ENCODE measurements at places on chromosomes 1 and 21. TPM values are rescaled to one million over a fixed set of nuclear protein-coding genes. Genes with fewer than 3 reads are reported as not detected.

The CFHR3 gene
- not detected for total RNA-seq

DNA sequence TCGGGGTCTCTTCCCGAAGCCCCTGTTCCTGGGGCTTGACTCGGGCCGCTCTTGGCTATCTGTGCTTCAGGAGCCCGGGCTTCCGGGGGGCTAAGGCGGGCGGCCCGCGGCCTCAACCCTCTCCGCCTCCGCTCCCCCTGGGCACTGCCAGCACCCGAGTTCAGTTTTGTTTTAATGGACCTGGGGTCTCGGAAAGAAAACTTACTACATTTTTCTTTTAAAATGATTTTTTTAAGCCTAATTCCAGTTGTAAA lies 158.7 kb downstream of the RUNX1 start:
- DNase-seq = no peak

The G0S2 gene
- total RNA-seq = 307 TPM

The VANGL2 gene
- 2.1 TPM for total RNA-seq

The KRTAP10-7 gene
- not detected for total RNA-seq

DNA sequence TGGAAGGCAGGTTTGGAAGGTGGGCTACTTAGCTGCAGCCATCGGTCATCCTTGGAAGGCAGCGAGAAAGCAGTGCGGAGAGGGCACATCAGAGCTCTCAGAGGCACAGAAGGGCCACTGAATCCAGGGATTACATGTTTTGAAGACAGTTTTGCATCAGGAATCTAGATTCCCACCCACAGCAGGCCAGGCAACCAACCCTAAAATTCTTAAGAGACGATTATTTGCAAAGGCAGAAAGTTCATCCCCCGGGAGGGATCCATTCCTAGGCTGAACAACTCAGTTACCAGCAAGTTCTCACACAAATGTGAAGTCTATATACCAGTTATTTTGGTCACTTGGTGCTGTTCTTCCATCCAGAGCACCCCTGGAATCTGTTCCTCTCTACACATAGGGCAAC lies 457.3 kb upstream of the VAMP3 start:
- DNase-seq = no peak

The OR2L3 gene
- not detected for total RNA-seq

GRCh38 chr1:66693856-66694255 lies 58.4 kb upstream of the DYNLT5 start:
- no peak for DNase-seq

DNA sequence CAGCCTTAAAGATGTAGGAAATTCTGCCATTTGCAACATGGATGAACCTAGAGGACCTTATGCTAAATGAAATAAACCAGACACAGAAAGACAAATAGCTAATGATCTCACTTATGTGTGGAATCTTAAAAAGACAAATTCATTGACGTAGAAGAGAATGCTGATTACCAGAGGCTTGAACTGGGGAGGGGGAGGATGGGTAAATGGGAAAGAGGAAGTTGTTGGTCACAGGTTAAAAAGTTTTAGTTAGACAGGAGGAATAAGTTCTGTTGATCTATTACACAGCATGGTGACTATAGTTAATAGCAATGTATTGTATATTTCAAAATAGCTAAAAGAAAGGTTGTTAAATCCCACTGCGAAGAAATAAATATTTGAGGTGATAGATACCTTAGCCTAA lies 62.8 kb downstream of the PKN2 start:
- no peak for DNase-seq

The RUNX1 gene
- 1.5 TPM for total RNA-seq

The ETV3 gene
- 14.6 TPM for total RNA-seq

GRCh38 chr1:170675865-170676264 lies 11.9 kb downstream of the PRRX1 start:
- no peak for DNase-seq

- DNase-seq = no peak
Observed at GRCh38 chr1:75237316-75237715, 103.1 kb downstream of the LHX8 start.

DNA sequence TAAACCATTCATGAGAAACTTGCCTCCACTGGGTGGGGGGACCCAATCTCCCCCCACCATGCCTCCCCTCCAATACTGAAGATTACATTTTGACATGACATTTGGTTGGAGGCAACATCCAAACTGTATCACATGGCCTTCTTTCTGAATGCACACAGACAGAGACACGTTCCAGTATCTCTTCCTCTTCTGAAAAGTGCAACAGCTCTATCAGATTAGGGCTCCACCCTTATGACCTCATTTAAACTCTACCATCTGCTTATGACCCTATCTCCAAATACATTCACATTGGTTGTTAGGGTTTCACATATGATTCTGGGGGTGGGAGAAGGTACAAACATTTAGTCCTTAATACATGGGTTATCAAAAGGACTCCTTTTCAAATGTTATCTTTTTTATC lies 481.8 kb upstream of the NFIA start:
- DNase-seq = no peak

GRCh38 chr21:35635261-35635660 lies 425.1 kb downstream of the SETD4 start:
- DNase-seq = no peak

GRCh38 chr1:59272507-59272906 lies 24.4 kb upstream of the FGGY start:
- DNase-seq = no peak

- DNase-seq = no peak
Observed at GRCh38 chr1:110200666-110201065, 9.4 kb upstream of the KCNC4 start.

DNA sequence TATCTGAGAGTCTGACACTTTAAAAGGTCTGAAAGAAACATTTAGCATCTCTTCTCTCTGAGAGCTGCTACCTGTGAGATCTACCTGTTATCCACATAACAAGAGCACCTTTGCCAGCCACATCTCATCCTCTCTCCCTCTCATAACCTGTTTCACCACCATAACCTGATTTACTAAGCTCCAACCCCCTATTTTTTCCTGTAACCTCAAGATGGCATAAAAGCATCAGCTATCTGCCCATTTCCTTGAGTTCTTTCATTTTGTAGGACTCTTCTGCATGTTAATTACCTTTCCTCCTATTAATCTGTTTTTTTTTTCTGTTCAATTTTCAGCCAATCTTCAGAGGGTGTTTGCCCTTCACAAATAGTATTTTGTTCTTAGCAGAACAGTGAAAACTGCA lies 136.5 kb upstream of the KCNK1 start:
- DNase-seq = no peak

GRCh38 chr1:218073062-218073461 lies 212.0 kb upstream of the RRP15 start:
- no peak for DNase-seq

- DNase-seq = no peak
Observed at GRCh38 chr1:25116832-25117231, 115.5 kb downstream of the SYF2 start.

The S100A16 gene
- 38.8 TPM for total RNA-seq

- no peak for DNase-seq
Observed at GRCh38 chr1:32775640-32776337, 41.4 kb downstream of the YARS1 start.

DNA sequence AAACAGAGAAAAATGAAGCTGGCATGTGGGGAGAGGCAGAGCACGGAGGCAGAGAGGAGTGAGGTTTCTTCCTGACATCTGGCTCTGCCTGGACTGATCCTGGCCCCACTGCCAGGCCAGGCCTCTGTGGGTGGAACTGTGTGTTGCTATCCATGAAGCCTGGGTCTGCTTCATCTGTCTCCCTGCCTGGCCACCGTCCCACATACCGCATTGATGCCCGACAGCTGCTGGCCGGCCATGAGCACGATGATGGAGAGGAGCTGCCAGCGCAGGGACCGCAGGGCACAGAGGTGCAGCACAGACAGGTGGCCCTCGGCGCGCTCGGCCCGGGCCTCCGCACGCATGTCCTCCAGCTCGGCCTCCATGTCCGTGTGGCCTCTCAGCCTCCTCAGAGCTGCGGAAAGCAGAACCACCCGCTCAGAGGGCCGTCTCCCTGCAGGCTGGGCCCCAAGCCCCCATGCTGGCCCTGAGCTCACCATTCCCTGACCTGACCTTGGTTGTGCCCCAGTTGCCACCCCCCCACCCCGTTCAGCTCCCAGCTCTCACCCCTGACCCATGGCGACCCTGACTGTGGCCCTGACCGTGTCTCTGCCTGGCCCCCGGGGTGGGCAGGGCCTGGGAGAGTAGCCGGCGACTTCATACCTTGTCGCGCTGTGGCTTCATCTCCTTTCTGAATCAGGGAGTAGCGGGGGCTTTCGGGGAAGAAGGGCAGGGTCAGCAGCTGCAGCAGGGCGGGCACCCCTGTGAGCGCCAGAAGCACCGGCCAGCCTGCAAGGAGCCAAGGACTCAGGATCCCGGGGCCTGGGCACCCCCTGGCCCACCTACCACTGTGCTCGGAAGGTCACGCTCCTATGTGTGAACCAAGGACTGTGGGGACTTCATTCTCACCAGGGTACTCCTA lies 11.5 kb downstream of the SLC2A7 start:
- DNase-seq = no peak

The KLHDC9 gene
- total RNA-seq = 9.1 TPM

The FCRL4 gene
- not detected for total RNA-seq

The L1TD1 gene
- total RNA-seq = 0.08 TPM

DNA sequence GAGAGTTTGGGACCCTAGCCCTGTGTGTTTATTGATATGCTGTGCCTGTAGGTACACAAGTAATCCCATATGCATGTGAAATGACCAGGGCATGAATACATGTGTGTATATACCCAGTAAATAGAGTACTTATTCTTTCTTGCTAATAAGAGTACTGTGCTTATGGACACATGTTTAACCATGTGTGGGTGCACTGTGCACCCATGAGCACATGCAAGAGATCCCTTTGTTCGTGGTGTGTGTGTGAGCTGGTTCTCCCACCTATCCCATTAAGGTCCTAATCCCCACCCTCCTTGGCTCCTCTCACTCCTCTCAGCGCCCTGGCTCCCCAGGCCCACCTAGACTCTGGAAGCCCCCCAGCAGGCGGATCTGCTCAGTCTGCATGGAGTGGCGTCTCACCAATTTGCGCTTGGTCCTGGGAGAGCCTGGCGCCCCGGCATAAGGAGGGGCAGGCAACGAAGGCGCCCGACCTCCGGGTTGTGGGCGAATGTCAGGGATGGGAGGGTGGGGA lies 2.2 kb upstream of the LIX1L start:
- no peak for DNase-seq

DNA sequence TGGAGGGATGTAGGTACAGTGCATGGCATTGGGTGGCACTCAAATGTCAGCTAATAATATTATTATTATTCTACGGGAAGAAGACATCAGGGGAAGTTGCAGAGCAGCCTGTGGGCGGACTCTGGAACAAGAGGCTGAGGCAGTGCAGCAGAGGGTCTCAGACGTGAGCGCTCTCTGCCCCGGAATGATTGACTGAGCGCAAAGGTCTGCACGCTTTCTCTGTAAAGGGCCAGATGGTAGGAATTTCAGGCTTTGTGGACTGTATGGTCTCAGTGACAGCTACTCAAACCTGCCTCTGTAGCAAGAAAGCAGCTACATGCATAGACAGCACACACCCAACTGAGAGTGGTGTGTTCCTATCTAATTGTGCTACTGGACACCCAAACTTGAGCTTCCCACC lies 29.6 kb upstream of the VPS13D start:
- no peak for DNase-seq

- DNase-seq = no peak
Observed at GRCh38 chr1:15454256-15454655, 2.3 kb upstream of the CELA2A start.

The KRTAP11-1 gene
- not detected for total RNA-seq

DNA sequence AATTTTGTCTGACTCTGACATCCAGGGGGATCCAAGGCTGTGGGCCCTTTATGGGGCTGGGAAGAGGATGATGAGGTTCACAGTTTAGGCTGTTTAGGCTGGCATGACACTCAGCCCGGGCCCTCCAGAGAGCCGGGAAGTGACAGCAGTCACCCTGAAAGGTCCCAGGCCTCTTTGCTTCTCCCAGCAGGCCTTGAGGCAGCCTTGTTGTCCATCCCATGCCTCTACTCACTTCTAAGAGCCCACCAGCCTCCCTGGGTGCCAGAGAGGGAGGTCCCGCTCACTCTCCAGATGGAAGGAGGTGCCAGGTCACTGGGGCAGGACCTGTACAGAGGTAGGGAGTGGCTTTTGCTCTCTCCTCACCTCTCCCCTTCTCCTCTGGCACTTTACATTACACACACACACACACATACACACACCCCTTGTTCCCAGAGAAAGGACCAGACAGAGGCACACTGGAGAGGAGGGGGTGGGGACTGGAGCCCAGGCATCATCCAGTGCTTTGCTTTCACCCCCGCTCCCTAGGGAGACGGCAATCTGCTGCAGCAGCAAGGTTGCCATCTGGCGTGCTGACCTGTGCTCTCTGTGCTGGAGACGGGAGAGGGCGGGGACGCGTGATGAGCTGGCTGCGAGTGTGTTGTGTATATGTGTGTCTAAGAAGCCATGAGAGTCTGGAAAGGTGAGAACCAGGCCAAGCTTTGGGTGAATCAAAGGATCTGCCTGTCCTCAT lies 4.6 kb downstream of the KLHDC8A start:
- no peak for DNase-seq

- DNase-seq = no peak
Observed at GRCh38 chr1:172547071-172547470, 14.1 kb downstream of the SUCO start.

DNA sequence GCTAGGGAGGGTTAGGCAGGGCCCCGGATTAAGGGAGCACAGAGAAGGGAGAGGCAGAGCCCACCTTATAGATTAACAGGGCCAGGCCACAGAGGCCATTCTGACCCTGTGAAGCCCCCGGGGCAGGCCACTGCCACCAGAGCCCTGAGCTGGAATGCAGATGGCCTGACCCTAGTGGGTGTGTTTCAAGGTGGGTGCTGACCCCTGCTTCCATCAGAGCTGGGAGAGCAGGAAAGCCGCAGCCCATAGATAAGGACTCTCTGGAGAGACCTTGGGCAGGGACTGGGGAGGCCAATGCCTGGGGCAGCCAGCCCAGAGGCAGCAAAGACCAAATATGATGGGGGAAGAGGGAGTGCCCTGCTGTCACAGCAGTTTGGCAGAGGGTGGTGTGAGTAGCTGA lies 35.9 kb downstream of the NCMAP start:
- no peak for DNase-seq

- DNase-seq = no peak
Observed at GRCh38 chr1:13573586-13573985, 10.0 kb upstream of the PDPN start.

DNA sequence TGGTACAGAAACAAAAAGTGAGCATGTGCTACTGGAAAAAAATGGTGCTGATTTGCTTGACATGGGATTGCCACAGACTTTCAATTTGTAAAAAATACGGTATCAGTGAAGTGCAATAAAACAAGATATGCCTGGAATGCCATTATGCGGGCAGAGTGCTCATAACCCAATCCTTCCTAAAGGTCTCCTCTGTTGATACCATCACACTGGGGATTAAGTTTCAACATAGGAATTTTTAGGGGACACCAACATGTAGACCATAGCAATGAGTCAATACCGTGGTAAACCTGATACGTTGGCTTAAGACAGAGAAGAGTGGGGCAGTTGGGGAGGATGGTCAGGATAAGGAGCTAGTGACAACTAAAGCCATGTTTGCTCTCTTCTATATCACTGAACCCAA lies 20.5 kb downstream of the MX1 start:
- no peak for DNase-seq

The ELF3 gene
- total RNA-seq = 0.60 TPM

The LAX1 gene
- total RNA-seq = not detected

- no peak for DNase-seq
Observed at GRCh38 chr1:109527098-109527811, 12.4 kb upstream of the GPR61 start.

The IGSF3 gene
- total RNA-seq = 19.9 TPM

GRCh38 chr1:178311164-178311563 lies 185.6 kb downstream of the CLEC20A start:
- no peak for DNase-seq

- DNase-seq = no peak
Observed at GRCh38 chr1:167984886-167985489, 48.1 kb upstream of the MPC2 start.

Data from left ventricle myocardium inferior (tissue), 1 donor.